ENCODE measurements at places on chromosomes 13 and 19. TPM values are rescaled to one million over a fixed set of nuclear protein-coding genes. Genes with fewer than 3 reads are reported as not detected.

The PRSS57 gene
- not detected for total RNA-seq

GRCh38 chr13:58919551-58919950, 1244.2 kb downstream of the DIAPH3 start:
- no peak for DNase-seq
- no peak overlapping the region for H3K27ac ChIP-seq
- no peaks in the 10 kb centered on the region for H3K27me3 ChIP-seq
- no peak overlapping the region for H3K4me3 ChIP-seq
- H3K4me1 ChIP-seq = no peaks in the 10 kb centered on the region
- H3K36me3 ChIP-seq = no peaks in the 10 kb centered on the region

- H3K27me3 ChIP-seq = no peaks in the 10 kb centered on the region
- H3K36me3 ChIP-seq = peaks cover 14% of the 10 kb centered on the region
- H3K4me1 ChIP-seq = no peaks in the 10 kb centered on the region
These were observed 57.0 kb upstream of the RAP2A start for GRCh38 chr13:97376981-97377380.

- no peak for DNase-seq
- no peak overlapping the region for H3K27ac ChIP-seq
- H3K27me3 ChIP-seq = no peaks in the 10 kb centered on the region
- H3K4me1 ChIP-seq = no peaks in the 10 kb centered on the region
- no peak overlapping the region for H3K4me3 ChIP-seq
- H3K36me3 ChIP-seq = no peaks in the 10 kb centered on the region
These were observed 68.6 kb downstream of the UFM1 start for GRCh38 chr13:38418286-38418685.

Measured in naive thymus-derived CD4-positive, alpha-beta T cell (primary cell).